WERI-Rb-1 (cell line): ENCODE measurements at places on chromosomes 1 and 21.
A peak's percentile ranks its signal among the peaks of the same experiment; 100 is the strongest.

GRCh38 chr1:223084464-223084866 is 58.6 kb downstream of the TLR5 start:
- DNase-seq = no peak

DNA sequence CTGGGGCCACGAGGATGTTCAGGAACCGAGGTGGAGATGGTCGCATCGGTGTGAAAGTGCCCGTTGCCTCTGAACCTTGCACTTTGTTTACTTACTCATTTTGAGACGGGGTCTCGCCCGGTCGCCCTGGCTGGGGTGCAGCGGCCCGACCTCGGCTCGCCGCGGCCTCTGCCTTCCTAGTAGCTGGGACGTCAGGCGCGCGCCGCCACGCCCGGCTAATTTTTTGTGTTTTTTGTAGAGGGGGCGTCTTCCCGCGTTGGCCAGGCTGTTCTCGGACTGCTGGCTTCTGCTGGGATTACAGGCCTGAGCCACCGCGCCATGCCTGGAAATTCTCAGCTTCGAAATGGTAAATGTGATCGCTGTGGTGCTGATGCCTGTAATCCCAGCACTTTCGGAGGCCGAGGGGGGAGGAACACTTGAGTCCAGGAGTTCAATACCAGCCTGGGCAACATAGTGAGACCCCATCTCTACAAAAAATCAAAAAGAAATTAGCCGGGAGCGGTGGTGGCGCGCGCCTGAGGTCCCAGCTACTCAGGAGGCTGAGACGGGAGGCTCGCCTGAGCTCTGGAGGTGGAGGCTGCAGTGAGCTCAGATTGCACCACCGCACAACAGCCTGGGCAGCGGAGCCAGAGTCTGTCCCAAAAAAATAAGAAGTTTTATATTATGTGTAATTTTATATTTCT is 684 bp upstream of the MRPL20 start:
- peak; percentile 46 for DNase-seq

- DNase-seq = no peak
Observed at GRCh38 chr1:29538586-29538985, 302.3 kb downstream of the PTPRU start.

DNA sequence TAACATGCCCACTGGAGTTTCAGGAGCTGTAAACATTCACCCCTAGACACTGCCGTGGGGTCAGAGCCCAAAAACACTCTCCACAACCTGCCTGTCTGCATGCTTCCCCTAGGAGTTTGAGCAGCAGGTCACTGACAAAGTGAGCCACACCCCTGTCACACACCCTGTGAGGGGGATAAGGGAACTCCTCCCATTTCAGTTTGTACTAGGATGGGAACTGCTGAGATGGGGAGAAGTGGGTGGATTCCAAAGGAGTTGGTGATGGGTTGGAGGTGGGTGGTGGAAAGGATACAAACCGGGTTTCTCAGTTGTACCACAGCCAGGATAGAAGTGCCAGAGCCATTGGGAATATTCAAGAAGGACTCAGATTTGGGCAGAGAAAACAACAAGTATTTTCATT is 140.2 kb downstream of the MIS18A start:
- DNase-seq = no peak

GRCh38 chr1:201496296-201496690 is 10.6 kb downstream of the CSRP1 start:
- peak; percentile 50 for DNase-seq

- no peak for DNase-seq
Observed at GRCh38 chr1:233679030-233679429, 65.1 kb downstream of the KCNK1 start.

DNA sequence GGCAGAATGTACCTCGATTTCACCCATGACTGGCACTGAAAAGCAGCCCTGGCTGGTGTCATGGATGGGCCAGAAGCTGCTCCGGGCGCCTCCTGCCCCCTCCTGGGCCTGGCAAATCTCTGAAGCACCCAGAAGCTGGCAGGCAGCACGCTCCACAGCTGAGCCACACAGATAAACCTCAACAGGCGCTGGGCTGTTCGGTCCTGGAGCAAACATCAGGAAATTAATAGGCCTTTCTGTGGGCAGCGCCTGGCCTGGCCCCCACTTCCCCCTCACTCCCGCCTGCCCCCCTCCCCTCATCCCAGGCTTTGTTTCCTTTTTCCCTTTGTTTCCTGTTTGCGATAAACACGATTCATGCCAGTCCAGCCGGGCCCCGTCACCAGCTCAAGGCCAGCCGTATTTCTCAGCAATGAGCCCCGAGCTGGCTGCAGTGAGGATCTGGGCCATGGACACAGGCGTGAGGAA is 20.1 kb upstream of the DISP3 start:
- no peak for DNase-seq
